Naive thymus-derived CD8-positive, alpha-beta T cell (primary cell): ENCODE measurements at places on chromosomes 16 and 17.

DNA sequence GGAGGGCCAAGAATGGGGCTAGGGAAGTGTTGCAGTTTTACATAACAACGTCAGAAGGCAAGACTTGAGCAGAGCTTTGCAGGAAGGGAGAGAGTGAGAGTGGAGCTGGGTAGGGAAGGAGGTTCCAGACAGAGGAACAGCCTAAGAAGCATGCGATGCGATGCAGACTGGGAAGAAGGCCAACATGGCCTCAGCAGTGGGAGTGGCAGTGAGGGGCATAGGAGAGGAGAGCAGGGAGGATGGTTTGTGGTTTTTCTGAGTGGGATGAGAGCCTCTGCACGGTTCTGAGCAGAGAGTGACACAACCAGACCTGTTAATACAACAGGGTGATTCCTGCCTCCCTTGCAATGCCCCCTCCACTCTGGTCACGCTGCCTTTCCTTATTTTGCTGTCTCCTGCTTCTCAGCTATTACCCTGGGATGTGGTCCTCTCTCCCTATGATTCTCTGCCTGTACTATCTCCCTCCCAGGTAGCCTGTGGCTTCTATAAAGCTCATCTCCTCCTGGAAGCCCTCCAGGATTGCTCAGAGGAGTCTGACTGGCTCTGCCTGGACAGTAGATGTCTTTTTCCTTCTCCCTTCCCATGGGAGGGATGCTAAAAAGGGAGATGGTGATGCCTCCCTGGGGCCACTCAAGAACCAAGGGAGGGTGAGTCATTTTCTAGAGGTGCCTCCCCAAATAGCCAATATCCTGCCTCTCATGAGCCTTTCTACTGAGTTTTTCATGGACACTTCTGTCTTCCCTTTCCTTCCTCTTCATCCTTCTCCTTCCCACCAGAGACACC lies 38.7 kb upstream of the NGFR start:
- DNase-seq, result no peak

DNA sequence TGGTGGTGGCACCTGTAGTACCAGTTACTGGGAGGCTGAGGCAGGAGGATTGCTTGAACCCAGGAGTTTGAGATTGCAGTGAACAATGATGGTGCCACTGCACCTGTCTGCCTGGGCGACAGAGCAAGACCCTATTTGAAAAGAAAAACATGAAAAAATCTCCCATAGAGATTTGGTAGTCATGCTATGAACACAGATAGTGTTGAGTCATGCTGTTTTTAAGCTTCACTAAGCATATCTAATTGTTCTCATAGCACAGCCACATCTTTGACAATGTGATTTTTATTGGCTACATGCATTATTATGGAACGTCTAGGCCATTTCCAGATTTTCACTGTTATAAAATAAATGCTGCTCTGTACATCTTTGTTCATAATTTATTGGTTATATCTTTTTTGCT lies 6.0 kb downstream of the IL34 start:
- no peak for DNase-seq

DNA sequence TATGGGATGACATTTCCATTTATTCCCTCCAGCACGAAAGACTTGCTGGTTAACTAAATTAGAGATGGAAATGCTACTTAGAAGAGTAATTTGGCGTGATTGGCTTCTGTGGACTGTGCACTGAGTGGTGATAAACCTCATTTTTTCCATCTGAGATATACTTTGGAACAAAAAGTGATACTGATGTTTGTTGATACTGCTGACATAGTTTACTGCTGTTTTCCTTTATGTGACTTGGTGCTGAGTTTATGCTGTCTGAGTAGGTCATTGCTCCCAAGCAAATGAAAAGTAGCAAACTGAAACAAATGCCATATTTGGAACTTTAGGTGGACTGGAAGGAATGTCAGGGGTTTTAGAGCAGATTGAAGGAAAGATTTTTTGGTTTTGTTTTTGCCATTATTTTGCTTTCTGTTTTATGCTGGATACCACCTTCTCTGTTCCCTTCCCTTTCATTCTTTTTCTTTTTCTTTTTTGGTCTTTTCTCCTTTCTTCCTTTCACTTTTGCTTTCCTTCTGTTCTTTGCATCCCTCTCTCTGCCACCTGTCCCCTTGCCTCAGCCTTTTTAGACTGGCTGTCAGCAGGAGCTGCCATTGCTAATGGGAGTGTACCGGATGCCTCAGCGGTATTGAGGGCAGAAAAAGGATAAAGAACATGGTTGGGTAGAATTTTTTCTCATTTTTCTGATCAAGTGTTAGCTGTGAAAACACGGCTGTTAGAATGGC lies 41.8 kb downstream of the NUP93 start:
- DNase-seq, result no peak

DNA sequence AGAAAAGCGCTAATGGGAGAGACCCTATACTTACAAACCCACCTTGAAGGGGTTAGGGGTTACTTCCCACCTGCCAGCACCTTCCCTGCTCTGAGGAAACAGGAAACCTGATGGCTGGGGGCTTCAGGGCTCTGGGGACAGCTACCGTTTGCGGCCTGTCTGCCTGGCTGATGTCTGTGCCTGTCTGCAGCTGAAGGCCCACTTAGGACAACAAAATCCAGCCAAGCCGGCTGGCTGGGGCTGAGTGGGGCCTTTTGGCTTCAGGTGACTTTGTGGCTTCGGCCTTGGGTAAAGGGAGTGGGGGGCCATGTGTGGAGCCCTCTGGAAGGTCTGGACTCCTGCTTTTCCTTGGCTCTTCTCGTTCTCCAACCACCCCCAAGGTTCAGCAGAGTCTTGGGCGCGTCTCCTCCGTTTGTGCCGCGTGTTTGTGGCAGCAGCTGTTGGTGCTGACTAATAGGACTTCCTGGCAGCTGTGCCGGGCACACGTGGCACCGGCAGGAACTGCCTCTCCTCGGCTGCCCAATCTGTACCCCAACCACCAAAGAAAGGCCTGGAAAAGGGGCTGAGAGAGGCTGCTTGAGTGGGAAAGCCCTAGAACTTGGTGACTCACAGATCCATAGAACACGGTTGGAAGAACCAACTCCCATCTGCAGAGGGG lies 186.7 kb downstream of the MSI2 start:
- DNase-seq, result peak; percentile 28

GRCh38 chr16:8996891-8997290 lies 33.2 kb upstream of the USP7 start:
- DNase-seq, result no peak

DNA sequence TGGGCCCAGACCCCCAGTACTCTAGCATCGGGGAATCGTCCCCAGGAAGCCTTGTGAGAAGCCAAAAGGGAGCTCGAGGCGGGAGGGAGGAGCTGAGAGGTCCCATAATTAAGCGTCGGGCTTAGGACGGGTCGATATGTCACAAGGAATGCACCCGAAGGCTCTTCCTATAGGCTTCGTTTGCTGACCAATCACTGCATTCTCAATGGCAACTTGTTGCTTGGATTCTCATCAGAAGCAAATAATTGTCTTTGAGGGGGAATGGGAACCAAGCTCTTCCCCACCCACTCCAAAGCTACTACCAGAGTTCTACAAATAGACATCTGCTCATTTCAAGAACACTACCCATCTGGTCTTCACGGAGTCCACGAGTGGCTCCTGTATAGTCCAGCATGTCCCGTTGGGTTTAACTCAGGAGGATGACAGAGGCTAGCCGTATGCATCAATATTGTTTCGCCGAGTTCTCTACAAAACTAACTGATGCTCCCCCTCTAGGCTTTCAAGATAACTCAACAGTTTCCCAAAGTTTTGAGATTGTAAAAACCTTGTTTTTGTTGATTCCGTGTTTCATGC lies 628 bp upstream of the BLMH start:
- DNase-seq, result no peak

DNA sequence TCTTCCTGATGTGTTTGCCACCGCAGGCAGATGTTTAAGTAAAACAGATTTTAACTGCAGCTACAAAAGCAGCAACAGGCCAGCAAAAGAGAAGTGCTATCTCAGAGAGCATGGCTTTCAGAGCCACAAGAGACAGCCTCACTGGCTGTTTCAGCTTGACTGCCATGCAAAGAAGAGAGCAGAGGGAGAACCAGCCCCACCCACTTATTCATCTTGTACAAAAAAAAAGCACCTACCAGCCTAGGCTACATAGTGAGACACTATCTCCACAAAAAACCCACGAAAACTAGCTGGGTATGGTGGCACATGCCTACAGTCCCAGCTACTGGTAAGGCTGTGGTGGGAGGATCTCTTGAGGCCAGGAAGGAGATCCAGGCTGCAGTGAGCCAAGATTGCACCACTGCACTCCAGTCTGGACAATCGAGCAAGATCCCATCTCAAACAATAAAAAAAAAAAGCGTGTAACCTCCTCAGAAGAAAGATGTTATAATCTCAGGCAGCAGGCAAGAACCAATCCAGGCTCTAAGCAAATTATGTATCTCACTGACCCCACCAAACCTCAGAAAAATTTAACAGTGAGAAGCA lies 30.0 kb downstream of the STH start:
- no peak for DNase-seq

GRCh38 chr17:81397314-81398175 lies 2.3 kb downstream of the BAHCC1 start:
- no peak for DNase-seq

GRCh38 chr16:79001156-79001967 lies 599.2 kb downstream of the MAF start:
- DNase-seq, result no peak

DNA sequence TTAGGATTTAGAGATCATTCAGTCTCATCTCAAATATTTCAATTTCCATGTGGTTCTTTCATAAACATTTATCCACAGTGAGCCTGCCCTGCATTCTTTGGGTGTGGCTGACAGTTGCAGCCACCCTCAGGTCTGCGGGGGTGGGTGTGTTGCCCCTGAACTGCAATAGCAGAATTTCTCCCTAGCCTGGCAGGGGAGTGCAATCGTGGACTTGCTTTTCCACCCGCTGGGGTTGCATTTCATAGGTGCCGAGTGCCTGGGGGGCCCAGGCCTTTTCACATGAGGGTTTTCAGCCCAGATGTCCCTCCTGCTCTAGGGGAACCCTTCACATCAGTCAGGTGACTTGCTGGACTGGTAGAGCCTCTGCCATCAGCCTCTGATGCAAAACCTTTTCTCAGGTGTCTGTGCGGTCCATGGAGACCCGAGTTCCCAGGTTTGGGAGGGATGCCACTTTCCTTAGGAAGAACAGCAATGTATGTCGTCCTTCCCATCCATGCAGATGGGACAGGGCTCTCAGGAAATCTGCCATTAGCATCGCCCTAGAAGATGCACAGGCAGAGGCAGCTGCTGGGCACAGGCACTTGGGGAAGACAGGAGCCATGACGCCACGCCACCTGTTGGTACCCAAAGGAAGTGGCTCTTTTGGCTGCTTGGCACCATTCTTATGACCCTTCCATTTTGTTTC lies 2.4 kb upstream of the USP36 start:
- peak; percentile 28 for DNase-seq
